COR-L47 (cell line): ENCODE measurements at places on chromosomes 4 and X.

- DNase-seq = no peak
These were observed 127.3 kb downstream of the TMA16 start for GRCh38 chr4:163621821-163622220.

DNA sequence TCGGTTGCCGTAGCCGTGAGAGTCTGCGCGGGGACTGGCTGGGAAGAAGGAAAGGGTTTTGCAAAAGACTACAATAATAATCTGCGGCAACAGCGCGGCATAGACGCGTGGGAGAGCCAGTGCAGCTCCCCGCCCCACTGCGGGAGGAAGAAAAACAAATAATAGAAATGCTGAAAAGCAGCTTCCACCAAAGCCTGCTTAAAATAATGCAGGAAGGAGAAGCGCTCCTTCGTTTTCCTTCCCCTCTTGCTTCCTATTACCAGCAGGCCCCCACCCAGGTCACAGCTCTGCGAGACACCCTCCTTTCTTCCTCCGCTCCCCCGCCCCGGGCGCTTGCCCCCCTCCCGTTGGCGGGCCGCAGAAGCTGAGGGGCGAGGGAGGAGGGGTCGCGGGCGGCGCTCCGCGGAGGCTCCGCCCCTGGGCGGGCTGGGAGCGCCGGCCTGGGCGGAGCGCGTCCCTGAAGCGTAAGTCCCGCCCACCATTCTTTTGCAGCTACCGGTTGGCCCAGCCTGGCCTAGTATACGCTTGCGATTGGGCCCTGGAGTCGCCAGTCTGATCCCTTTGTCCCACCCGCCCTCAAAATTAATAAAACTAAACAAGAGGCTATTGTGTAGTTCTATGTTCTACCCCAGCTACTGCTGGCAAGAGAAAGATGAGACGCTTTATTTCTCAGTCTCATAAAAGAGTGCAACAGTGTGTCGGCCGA lies 636 bp upstream of the AMOT start:
- no peak for DNase-seq

GRCh38 chr4:92099861-92100260 lies 203.9 kb upstream of the GRID2 start:
- DNase-seq = no peak

- no peak for DNase-seq
These were observed 159.0 kb downstream of the GASK1B start for GRCh38 chr4:158013858-158014257.

- no peak for DNase-seq
These were observed 31.6 kb downstream of the ARL9 start for GRCh38 chr4:56537147-56537546.

DNA sequence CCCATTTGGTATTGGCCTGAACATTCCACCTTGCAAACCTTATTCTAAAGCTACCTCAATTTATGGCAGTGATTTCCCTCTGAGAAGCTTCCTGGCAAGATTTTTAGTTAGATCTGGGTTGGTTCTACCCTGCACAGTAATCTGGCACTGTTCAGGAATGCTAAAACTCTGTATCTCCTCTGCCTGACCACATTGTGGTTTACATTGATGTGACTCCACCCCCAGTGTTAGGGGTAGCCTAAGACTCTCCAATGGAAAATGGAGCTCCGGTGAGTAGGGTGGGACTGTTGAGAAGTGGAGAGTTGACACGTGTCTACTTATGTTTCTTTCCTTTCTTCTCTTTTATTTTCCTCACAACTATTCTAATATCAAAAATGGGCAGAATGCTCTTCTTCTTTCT lies 45.4 kb downstream of the BMPR1B start:
- no peak for DNase-seq

DNA sequence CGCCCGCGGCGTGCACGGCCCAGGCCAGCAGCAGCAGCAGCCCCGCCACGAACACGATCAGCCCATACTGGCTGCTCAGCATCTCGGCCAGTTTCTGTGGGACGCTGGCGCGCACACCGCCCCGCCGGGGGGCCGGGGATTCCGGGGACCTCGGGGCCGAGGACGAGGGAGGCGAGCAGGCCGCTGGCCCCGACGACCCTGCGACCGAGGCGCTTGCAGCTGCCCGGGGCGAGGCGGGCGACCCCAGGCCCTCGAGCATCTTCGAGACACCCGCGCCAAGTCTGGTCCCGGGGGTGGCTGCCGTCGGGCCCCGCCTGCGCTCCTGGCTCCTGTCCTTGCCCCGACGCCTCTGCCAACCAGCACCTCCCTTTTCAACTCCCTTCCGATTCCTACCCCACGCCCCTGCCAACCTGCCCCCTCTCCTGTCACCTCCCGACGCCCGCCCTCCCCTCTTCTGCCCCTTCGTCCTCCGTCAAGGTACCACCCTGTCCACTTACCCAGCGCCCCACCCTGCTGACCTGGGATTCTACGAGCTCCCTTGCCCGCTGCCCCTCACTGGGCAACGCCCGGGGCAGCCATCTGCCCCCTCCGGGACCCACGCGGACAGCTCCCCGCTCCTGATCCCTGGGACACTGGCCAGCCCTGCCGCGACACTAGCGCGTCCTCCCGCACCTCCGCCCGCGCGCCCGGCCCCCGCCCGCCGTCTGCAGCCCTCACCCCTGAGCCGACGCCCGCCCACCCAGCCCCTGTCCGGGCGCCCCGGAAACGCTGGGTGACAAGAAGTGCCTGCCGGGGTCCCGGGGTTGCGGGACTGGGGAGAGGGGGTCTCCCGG lies at the start of gene OTOP1:
OTOP1 (minus strand) TSS at position 324 of the 833 bp plus-strand sequence; CDS start at position 259, 65 bp downstream.
- no peak for DNase-seq

DNA sequence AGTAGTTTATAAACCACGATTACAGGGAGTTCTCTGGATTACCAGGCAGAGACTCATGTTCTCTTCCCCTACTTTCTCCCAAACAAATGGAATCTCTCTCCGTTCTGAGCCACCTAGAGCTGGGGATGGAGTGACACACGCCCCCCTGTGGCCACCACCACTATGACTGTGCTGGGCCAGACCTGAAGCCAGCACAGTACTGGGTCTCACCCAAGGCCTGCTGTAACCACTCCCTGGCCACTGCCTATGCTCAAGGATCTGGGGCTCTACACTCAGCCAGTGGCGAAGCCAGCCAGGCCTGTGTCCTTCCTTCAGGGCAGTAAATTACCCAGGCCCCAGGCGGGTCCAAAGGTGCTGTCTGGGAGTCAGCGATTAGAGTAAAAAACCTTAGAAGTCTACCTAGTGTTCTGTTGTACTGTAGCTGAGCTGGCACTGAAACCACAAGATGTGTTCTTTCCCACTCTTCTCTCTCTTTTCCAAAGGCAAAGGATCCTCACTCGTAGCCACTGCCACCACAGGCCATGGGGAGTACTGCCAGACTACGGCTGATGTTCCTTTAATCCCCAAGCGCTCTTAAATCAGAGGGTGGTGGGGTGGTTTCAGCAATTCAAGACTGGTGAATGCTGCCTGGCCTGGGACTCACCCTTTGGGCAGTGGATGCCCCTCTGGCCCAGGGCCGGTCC lies 412.2 kb upstream of the ARX start:
- no peak for DNase-seq

DNA sequence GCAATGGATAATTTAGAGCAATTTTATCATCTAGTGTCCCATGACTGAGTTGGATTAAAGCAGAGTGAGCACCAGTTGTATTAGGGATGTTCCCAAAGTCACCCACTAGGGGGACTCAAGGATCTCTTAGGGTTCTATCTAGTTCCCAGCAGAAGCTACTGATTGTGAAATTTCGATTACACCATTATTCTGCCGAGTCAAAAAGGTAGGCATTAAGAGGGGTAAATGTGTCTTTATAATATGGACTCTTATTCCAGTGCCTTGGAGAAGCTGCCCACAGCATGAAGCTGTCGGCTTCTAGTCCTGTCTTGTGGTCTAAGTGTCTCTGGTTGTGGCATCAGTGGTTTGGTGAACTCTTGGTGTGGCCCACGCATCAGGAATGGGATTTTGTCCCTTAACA lies 53.3 kb downstream of the RGS12 start:
- DNase-seq = peak; percentile 65

DNA sequence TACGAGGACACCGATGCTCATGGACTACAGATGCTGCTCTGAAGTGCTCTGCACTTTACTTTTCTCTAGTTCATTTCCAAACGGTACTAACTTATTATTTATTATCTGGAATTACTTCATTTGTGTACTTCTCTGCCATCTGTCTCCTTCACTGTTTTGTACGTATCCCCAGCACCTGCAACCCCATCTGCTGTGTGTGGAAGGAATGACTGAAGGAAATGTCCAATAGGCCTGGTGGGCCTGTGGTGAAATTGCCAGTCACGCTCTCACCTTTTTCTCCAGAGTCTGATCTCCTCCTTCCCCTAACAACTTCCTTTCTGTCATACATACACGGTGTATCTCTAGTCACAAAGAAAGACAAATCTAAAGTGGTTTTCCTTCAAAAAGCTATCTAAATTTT lies 12.9 kb downstream of the TMEM154 start:
- DNase-seq = no peak

DNA sequence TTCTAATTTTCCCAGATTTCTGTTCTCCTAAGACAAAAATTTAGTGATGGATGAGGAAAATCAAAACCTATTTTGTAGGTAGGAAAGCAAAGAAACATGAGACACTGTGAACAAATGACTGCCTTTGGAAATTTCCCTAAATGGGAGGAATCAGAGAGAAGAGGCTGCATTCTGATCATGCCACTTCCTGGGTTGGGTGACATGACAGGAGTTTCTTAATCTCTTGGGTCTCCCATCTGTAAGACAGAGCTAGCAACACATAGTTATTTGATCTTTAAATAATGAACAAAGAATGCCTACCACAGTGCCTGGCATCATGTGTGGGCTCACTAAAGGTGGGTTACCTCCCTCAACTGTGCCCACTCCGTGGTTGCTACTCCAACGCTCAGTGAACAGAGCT lies 57.1 kb downstream of the CCDC149 start:
- no peak for DNase-seq

GRCh38 chr4:67327245-67328017 lies 217.9 kb downstream of the CENPC start:
- DNase-seq = peak; percentile 58

DNA sequence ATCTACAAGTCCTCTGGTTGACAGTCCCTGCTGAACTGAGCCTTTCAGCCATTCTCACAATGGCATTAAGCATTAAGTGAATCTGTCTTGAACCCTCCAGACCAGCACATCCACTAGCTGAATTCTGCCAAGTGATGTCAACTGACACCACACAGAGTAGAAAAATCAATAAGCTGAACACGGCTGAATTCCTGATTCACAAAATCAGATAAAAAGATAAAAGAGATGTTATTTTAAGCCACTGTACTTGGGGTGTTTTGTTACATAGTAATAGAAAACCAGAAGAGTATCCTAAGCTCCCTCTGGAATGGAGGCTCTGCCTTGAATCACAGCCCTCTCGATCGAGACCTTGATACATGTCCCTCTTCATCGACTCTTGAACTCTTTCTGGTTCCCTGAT lies 336.5 kb downstream of the DMD start:
- DNase-seq = no peak

GRCh38 chr4:166481055-166481454 lies 608.0 kb downstream of the TLL1 start:
- DNase-seq = no peak

- DNase-seq = no peak
These were observed 41.1 kb upstream of the ACSL4 start for GRCh38 chrX:109774136-109774535.

GRCh38 chr4:123825596-123826291 lies 429.1 kb downstream of the SPRY1 start:
- DNase-seq = no peak

DNA sequence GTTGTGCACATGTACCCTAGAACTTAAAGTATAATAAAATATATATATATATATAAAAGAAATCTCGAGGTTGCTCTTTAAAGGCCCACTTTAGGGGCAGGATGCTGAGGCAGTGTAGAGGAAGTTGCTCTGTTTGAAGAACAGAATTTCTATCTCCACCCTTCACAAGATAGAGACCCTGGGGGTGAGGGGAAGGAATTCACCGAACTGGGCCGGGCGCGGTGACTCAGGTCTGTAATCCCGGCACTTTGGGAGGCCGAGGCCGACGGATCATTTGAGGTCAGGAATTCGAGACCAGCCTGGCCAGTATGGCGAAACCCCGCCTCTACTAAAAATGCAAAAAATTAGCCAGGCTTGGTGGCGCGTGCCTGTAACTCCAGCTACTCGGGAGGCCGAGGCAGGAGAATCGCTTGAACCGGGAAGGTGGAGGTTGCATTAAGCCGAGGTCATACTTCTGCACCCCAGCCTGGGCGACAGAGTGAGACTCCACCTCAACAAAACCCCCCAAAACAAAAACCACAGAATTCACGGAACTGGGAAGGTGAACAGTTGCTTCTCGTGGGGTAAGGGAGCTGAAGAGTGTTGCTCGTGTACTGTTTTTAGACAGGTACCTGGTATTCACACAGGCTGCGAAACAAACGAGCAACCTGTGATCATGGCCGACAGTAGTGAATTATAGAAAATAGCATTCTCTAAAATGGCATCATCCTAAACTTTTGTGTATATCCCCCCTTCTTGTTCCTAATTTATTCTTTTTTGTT lies 6.2 kb downstream of the PLAC8 start:
- DNase-seq = no peak

DNA sequence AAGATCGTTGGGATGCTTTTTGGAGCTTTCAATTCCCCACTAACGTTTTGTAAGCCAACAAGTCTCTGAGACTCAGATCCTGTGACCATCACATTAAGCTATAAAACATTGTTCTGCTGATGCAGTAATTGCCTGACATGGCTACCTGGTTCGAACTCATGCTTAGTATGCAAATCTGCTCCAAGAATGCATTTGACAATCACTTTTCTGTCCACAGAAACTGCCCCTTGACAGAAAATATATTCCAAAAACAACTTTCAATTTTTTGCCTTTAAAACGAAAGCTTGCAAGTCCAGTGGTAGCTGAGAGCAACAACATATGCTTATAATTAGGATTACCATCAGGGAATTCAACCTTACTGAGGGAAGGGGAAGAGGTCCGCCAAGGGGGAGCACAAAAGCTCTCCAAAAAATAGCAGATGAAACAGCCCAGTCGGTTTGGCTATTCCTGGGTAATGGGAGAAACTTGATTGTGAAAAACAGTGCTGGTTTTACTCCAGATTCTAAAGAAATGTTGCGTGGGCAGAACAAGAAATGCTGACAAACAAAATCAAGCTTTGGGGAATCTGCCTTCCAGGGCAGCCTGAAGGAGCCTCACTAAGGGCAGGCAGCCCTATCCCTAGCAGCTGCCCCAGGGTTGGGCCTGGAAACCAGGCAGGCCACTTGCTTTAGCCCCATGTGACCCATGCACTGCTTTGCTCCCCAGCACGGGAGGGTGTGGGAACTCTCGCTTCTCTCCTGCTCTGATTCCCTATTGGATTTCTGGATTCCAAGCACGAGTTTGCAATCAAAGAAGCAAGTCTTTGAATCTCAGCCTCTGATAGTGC lies 160.7 kb upstream of the LDB2 start:
- DNase-seq = no peak

- no peak for DNase-seq
These were observed 404 bp downstream of the PPP2R3B start for GRCh38 chrX:386239-386767.

GRCh38 chr4:148510211-148510610 lies 68.0 kb upstream of the NR3C2 start:
- no peak for DNase-seq

DNA sequence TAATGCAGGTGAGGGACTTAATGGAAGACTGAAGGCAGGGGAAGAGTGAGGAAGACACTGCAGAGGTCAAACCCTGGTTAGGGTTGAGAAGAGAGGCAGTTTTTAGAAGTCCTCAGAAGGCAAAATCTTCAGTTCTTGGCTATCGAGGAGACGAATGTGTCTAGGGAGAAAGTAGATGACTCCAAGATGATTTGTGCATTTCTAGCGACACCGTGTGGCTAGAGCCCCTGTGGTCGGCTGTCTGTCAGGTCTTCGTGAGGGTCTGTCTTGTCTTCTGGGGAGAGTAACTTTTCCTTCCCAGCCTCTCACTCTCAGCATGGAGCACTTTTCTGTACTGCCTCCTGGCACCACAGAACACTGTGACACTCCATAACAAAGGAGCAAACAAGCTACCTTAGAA lies 458.1 kb downstream of the STIM2 start:
- no peak for DNase-seq
